ENCODE measurements at places on chromosomes 7 and 10.

- no peak for DNase-seq
These were observed 22.8 kb downstream of the DNAJC1 start for GRCh38 chr10:21980691-21981090.

- DNase-seq, result no peak
These were observed 51.3 kb upstream of the NFE2L3 start for GRCh38 chr7:26100406-26101339.

GRCh38 chr7:152136686-152137085, 111.2 kb downstream of the GALNT11 start:
- no peak for DNase-seq

- no peak for DNase-seq
These were observed 77.4 kb downstream of the ATXN7L1 start for GRCh38 chr7:105799006-105799405.

DNA sequence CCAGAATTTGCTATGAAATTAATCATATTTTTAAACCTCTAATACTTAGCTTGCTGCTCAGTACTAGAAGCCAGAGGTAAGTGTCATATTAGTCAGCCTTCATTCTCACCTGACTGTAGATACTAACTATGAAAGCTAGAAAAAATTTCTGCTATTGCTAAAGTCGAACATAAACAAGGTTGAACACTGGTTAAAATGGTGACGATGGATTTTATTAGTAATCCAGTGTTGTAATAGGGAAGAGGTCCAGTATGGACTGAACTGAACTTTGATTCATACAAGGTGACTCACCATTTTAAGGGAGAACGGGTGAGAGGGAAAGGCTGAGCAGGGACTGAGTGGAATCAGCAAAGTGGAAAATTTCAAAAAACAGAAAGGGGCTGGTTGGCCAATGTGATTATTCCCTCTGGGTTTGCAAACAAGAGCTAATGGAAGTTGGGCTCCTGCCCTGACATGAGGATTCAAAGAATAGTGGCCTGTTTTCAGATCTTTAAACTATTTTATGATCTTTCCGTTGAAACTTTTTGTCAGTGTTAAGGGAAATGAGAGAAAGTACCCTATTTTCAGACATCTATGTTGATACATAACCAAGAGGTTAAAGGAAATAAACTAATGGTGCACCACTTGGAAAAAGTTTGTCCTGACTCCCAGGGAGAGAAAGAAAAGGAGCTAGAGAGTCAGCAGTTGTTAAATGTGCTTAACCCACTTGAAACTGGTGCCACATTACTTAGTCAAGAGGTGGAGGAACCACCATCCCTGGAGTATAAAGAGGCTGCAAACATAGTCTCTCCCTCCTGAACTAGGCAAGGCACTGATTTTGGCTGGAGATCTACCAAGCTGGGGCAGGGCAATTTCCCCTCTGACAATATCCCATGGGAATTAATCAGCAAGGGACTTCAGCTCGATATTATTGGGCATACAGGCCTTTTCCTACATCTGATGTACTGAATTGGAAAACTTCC, 15.3 kb upstream of the AKR1C1 start:
- no peak for DNase-seq

All from T1000 (cell line).